ENCODE measurements at places on chromosomes 1 and 21.
A peak's percentile ranks its signal among the peaks of the same experiment; 100 is the strongest.

- no peak for DNase-seq
These were observed 45.1 kb downstream of the CAPN8 start for GRCh38 chr1:223620297-223620897.

DNA sequence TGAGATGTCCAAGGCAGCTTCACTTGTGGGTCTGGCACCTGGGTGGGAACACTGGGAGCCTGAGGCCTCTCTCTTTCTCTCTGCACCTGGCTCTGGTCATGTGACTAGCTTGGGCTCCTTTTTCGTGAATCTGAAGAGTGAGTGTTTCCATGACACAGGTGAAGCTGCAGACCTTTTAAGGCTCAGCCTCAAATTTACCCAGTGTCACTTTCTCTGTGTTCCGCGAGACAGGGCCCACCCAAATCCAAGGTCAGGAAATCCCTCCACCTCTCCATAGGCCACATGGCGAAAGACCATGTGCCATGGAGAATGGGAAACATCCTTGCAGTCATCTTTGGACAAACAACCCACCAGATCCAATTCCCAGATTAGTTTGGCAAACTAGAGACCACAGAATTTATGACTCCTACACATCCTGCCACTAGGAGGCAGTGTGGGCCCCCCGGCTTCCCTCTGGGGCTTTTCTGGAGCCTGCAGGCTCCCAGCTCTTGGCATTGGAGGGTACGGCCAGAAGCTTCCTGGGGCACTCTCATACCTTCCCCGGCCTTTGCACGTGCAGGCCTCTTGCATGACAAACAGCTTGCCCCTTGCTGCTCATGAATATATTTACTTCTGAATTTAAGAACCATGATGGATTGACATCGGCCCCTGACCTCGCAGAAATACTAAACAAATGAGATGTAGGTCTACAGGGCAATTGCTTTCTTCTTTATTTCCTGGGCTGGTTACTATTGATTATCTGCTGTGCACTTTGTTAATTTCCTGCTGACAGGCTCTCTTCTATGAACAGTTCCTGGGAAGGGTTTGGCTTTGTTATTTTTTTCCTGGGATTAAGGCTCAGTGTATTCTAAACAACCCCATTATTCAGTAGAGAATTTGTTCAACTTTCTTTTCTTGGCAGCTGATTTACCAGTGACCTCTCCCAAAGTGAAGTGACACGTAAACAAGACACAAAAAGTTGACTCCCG lies 180.7 kb downstream of the KAZN start:
- peak; percentile 72 for DNase-seq

DNA sequence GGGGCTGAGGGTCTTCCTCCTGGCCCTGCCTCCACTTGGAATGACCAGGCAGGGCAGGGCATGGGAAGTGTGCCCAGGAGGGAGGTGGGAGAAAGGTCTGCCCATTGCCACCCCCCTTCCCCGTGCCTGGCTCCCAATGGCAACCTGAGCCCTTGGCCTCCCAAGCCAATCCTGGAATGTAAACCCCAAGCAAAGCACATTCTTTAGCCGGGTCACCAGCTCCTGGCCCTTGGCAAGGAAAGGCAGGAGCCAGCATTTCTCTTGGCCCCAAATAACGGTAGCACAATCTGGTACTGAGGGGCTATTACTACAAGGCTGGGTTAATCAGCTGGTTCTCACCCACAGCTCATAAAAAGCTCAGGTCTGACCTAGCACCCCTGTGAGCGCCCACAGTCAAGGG lies 6.9 kb upstream of the NUAK2 start:
- DNase-seq = no peak

- no peak for DNase-seq
These were observed 2.9 kb downstream of the EIF2D start for GRCh38 chr1:206609229-206609991.

DNA sequence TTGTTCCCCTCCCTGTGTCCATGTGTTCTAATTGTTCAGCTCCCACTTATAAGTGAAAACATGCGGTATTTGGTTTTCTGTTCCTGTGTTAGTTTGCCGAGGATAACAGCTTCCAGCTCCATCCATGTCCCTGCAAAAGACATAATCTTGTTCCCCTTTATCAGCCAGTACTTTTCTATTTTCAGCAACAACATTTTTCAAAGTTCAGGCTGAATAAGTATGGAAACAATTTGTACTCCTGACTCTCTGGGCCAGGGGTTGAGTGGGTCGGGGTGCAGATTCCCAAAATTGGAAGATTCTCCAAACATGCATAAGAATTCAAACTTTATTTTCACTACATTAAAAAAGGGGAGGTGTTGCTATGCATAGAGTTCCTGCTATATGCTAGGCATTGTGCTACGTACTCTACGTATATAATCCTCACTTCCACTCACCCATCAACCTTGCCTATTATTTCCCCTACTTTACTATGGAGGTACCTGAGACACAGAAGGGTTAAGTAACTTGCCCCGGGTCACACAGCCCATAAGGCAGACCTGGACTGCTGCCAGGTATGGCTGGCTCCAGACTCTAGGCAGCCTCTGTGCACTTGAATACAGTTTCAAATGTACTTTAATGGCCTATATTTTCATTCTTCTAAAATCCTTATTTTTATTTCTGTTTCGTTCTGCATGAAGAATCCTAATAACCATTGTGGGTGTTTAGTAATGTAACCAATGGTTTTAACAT lies 117.1 kb upstream of the C8B start:
- DNase-seq = no peak

GRCh38 chr1:40371707-40372258 lies 1.7 kb upstream of the SMAP2 start:
- no peak for DNase-seq

DNA sequence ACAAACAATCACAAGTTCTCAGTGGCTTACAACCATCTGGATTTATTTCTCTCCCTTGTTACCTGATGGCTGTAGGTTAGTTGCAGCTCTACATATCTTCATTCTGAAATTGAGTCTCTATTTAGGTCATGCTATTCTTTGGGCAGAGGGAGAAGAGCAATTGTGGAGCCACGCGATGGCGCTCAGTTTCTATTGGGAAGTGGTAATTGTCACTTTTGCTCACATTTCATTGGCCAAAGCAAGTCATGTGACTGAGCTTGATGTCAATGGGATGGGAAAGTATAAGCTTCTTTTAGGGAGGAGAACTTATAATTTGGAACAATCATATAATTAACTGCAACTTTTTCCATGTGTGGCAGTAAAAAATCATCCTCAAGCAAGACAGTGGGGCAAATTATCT lies 166.5 kb downstream of the LMO4 start:
- no peak for DNase-seq

DNA sequence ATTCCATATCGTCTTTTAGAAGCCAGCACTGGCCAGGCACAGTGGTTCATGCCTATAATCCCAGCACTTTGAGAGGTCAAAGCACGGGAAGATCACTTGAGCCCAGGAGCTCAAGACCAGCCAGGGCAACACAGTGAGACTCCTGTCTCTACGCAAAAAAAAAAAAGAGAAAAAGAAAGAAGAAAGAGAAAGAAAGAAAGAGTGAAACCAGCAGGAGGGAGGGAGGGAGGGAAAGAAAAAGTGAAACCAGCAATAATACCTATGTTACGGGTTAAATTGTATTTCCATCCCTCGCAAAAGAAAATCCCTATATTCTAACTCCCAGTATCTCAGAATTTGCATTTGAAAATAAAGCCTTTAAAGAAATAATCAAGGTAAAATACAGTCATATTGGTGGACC lies 10.4 kb downstream of the COP1 start:
- DNase-seq = no peak

- DNase-seq = no peak
These were observed 50.2 kb upstream of the USP25 start for GRCh38 chr21:15679630-15680029.

- DNase-seq = no peak
These were observed 174.3 kb downstream of the LYPLAL1 start for GRCh38 chr1:219347921-219348391.

DNA sequence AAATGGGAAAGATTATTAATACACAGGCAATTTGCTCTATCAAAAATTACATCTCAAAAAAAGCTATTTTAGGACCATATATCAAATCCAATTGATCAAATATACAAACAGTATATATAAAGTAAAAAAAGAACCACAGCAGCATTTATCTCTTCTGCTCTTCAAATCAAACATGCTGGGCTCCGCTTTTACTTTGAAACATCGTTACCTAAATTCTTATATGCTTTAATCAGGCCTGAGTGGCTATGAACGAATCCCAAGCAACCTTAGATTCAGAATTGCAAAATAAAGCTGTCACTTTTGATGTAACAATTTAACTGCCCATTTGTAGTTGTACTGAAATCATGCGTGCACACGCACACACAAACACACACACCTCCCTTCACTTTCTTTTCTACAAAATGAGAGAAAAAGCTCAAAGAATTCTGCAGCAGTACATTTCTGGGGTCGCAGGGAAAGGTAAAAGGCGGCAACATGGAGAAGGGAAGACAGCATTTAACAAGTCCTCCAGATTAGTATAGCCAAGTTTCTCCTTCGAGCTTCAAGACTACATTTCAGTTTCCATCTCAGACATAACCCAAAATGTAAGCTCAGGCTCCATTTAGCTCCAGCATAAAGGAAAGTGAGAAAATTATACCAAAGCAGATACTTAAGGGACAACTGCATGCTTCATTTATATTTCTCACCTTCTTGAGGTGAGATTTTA lies 92.2 kb upstream of the TTC39A start:
- no peak for DNase-seq

- peak; percentile 75 for DNase-seq
These were observed 17.1 kb upstream of the TMEM9 start for GRCh38 chr1:201171063-201172036.

GRCh38 chr1:204640578-204640977 lies 45.0 kb downstream of the LRRN2 start:
- no peak for DNase-seq

- no peak for DNase-seq
These were observed at the start of gene ANGPTL1 for GRCh38 chr1:178870944-178871343. TSS of gene ANGPTL1 (minus strand) at chr1:178871077. CDS start at chr1:178865776, 5,301 bp downstream.

DNA sequence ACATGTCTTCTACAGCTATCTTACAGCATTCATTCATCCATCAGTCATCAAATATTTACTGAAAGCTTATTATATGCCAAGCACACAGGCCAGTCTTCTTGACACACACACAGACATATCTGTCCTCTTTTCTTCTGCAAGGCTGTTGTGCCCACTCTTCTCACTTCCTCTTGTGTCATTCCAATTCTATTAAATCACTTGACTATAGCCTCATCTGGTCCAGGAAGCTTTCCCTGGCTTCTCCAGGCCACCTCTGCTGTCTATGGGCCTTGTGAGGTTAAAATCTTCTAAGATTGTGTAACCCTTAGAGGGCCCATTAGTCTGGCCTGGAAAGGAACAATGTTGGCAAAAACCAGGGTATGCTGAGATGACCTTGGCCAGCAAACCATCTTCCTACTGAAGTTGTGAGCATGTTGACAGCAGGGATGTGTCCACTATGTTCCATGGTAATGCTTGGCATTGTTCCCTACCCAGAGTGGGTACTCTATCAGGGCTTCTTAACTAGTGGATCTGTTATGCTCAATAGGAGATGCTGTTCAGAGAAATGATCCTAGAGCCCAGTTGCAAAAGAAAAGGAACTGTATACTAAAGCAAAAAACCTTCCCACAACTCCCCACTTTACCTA lies 5.3 kb downstream of the TRAF3IP3 start:
- no peak for DNase-seq

GRCh38 chr1:229093609-229094336 lies 177.1 kb upstream of the RAB4A start:
- DNase-seq = peak; percentile 94

GRCh38 chr1:89363196-89363595 lies 663 bp upstream of the GBP6 start:
- no peak for DNase-seq

GRCh38 chr1:168913711-168914463 lies 184.9 kb upstream of the DPT start:
- DNase-seq = no peak

DNA sequence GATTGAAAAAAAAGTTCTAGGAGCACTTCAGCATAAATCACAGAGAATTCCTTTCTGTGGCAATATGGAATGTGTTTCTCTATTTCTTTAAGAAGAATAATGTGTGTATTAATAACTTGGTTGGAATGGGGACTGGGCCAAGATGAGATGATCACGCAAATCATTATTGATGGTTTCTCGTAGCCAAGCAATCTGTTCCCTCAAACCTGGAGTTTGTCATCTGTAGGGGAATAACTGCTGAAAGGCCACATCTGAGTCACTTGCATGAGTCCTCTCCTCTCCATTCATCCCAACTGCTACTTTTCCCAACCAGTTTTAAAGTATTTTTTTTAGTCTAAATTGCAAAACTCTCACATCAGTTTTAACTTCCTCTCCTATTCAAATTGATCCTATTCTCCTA lies 480.4 kb downstream of the PLPP3 start:
- DNase-seq = no peak

- DNase-seq = no peak
These were observed 68.4 kb downstream of the USP24 start for GRCh38 chr1:55146781-55147180.

DNA sequence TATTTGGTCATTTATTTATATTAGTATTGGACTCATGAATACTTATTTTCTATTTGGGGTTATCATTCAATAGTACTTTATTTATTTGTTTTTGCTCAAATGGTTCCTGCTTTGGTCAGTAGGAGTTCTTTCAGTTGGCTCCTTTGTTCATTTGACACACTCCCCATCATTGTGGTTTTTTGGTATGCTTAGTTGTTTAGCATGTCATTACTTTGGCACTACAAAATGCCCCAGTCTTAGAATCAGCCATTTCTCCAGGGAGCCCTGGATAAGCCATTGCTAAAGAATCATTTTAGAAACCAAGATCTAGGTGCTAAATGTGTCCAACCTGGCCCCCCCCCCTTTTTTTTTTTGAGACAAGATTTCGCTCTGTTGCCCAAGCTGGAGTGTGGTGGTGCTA lies 61.7 kb upstream of the MRPS6 start:
- no peak for DNase-seq

DNA sequence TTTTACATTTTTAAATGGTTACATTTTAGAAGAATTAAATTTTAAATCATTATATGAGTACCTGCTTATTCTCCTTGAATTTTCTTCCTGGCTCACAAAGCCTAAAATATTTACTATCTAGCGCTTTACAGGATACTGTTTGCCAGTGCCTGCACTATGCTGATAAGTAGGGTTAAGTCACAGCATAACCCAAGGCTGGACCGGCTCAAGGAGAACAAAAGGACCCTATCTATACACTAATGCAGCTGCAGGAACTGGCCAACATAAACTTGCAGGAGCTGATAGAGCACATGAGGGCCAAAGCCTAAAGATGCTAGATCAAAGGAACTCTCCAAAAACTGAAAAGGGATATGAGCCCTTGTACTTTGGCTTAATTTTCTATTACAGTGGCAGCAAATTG lies 1086.9 kb upstream of the TMPRSS15 start:
- DNase-seq = no peak
